ENCODE measurements at places on chromosomes 1 and 21. TPM values are rescaled to one million over a fixed set of nuclear protein-coding genes. Genes with fewer than 3 reads are reported as not detected.
A peak's percentile ranks its signal among the peaks of the same experiment; 100 is the strongest.

The HES3 gene
- not detected for total RNA-seq

The ETNK2 gene
- total RNA-seq, result 25.3 TPM

The PCNT gene
- 70.9 TPM for total RNA-seq

The TRIM46 gene
- total RNA-seq, result 1.6 TPM

The TMEM201 gene
- total RNA-seq, result 27.9 TPM

The FCRLB gene
- total RNA-seq, result 0.36 TPM

DNA sequence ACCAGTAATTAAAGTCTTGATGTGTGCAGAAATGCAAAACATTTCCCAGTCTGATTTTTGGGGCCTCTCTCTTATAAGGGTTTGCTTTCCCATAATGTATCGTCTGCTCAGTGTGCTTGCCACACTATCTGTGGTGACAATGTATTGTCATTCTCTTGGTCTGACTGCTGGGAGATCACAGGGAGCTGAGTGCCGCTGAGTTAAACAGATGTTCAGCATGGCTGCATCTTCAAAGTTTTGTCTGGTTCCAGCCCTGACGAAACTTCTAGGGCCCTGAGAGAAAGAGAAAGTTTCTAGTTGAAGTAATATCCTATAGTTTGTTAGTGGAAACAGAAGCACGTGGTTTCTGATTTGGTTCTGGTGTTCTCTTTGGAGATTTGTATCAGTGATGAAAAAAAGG is 42.6 kb downstream of the DNM3 start:
- H3K4me1 ChIP-seq, result no peaks in the 10 kb centered on the region
- no peak overlapping the region for H3K4me3 ChIP-seq
- H3K36me3 ChIP-seq, result no peaks in the 10 kb centered on the region

- peaks cover 7% of the 10 kb centered on the region for H3K4me1 ChIP-seq
- H3K27ac ChIP-seq, result peak overlapping the region; percentile 86
- peak overlapping the region; percentile 87 for H3K4me3 ChIP-seq
- H3K27me3 ChIP-seq, result no peaks in the 10 kb centered on the region
Measured at GRCh38 chr1:150267896-150268295, 920 bp downstream of the APH1A start.

GRCh38 chr1:119222271-119222670 is 81.8 kb upstream of the WARS2 start:
- no peaks in the 10 kb centered on the region for H3K4me1 ChIP-seq
- no peak overlapping the region for H3K27ac ChIP-seq
- H3K27me3 ChIP-seq, result no peaks in the 10 kb centered on the region
- no peaks in the 10 kb centered on the region for H3K36me3 ChIP-seq

- H3K36me3 ChIP-seq, result no peaks in the 10 kb centered on the region
- H3K4me1 ChIP-seq, result no peaks in the 10 kb centered on the region
- no peaks in the 10 kb centered on the region for H3K27me3 ChIP-seq
Measured at GRCh38 chr1:119112791-119113190, 27.7 kb downstream of the WARS2 start.

DNA sequence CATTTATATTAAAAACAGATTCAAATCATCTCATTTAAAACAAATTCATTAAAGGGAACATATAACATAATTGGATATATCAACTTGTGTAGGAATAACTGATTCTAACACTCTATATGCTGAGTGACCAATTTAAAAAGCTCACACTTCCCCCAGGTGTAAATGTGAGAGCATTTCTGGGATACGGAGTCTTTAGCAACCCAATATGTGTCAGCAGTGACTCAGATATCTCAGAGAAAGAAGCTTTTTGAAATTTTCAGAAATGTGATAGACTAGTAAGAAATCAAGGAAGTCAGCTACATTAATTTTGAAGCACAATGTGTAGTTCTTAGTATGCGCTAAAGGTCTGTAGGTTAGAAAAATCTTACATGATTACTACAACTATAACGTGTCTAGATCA is 87.9 kb upstream of the SERTAD4 start:
- H3K36me3 ChIP-seq, result no peaks in the 10 kb centered on the region
- no peak overlapping the region for H3K27ac ChIP-seq
- H3K4me1 ChIP-seq, result no peaks in the 10 kb centered on the region
- DNase-seq, result no peak
- no peaks in the 10 kb centered on the region for H3K27me3 ChIP-seq

DNA sequence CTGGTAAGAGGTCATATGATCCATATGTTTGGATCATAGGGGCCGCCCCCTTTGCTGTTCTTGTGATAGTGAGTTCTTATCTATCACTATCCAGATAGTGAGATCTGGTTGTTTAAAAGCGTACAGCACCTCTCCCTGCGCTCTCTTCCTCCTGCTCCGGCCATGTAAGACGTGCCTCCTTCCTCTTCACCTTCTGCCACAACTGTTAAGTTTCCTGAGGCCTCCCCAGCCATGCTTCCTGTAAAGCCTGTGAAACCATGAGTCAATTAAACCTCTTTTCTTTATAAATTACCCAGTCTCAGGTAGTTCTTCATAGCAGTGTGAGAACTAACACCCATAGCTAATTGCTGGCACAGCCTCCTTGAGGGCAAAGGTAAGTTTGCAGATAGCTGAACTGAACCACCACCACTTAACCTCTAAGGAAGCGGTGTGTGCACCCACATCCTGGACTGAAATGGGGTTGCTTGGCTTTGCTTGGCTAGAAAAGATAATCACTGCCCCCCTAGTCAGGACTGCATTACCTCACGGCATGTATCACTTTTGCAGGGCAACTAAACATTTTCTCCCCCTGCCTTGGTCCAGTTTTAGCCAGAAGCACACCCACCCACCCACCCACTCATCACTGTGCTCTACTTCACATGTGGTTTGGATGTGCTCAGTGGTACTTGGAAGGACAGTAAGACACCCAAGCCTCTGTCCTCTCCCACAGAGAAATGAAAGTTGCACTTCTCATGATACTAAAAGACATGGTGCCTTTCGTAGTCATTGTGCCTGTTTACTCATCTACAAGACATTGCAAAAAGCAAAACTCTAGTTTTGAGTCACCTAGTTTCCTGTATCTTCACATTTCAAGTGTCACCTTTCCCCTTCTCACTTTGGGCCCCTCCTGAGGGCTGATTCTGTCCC is 23.1 kb upstream of the PTAFR start:
- H3K4me3 ChIP-seq, result no peak overlapping the region
- no peak overlapping the region for H3K27ac ChIP-seq
- H3K4me1 ChIP-seq, result no peaks in the 10 kb centered on the region
- H3K27me3 ChIP-seq, result no peaks in the 10 kb centered on the region
- H3K36me3 ChIP-seq, result no peaks in the 10 kb centered on the region
- no peak for DNase-seq

- no peaks in the 10 kb centered on the region for H3K27me3 ChIP-seq
- H3K4me3 ChIP-seq, result no peak overlapping the region
- no peaks in the 10 kb centered on the region for H3K36me3 ChIP-seq
- no peaks in the 10 kb centered on the region for H3K4me1 ChIP-seq
- DNase-seq, result no peak
- no peak overlapping the region for H3K27ac ChIP-seq
Measured at GRCh38 chr1:45765999-45766792, 15.7 kb upstream of the IPP start.

DNA sequence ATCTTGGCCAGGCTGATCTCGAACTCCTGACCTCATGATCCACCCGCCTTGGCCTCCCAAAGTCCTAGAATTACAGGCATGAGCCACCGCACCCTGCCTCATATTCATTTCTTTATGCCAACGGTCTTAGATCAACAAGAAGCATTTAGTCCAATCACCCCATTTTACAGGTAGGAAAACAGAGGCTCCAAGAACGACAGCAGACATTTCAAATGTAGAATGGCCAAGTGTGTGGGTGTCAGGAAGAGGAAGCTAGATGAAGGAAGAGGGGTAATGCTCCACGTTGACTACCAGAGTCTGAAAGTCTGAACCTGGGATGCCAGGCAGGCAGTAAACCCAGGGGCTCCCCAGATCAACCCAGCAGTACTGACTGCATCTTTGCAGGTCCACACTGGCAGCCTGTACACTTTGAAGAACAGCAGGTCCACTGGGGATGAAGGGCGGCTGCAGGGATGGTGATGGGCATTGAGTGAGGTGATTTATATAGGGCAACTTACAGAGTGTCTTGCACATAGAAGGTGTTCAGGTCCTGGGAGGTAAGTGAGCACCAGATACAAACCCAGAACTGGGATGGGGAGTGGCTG is 120.2 kb downstream of the EPHB2 start:
- peaks cover 13% of the 10 kb centered on the region for H3K4me1 ChIP-seq
- H3K27ac ChIP-seq, result no peak overlapping the region
- H3K27me3 ChIP-seq, result no peaks in the 10 kb centered on the region
- H3K4me3 ChIP-seq, result no peak overlapping the region
- H3K36me3 ChIP-seq, result no peaks in the 10 kb centered on the region

DNA sequence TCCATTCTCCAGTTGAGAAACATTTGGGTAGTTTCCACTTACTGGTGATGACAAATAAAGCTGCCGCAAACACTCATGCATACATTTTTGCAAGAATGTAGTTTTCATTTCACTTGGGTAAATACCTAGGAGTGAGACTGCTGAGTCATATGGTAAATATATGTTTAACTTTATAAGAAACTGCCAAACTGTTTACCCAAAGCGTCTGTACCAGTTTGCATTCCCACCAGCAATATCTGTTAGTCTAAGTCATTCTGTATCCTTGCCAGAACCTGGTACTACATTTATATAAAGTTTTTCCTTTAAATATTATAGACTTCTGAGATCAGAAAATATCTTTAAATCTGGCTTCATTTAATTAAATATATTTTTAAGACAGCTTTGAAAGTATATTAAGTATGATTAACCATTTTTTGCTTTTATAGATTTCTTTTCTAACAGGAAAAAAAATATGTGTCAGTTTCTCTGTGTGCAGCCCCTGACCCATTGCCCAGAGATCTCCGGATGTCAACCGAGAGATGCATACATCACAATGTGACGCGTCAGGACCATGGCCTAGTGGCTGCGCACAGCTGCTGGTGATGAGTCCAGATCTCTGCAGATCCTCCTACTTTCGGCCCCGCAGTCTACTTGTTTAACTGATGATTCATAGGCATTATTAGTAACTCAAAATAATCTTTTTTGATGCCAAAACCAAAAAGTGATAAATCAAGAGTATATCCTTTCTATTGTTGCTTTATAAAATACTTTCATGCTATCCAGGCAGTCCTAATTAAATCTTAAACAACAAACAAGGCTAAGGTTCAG is 227.1 kb upstream of the MAP1LC3C start:
- H3K27ac ChIP-seq, result no peak overlapping the region
- no peak for DNase-seq
- no peaks in the 10 kb centered on the region for H3K4me1 ChIP-seq
- H3K36me3 ChIP-seq, result no peaks in the 10 kb centered on the region

GRCh38 chr1:248622570-248623001 is 12.3 kb downstream of the OR2T11 start:
- no peaks in the 10 kb centered on the region for H3K27me3 ChIP-seq
- no peak overlapping the region for H3K4me3 ChIP-seq
- no peaks in the 10 kb centered on the region for H3K4me1 ChIP-seq
- no peak overlapping the region for H3K27ac ChIP-seq
- no peaks in the 10 kb centered on the region for H3K36me3 ChIP-seq

GRCh38 chr1:203516184-203516583 is 22.2 kb downstream of the OPTC start:
- DNase-seq, result no peak
- H3K27me3 ChIP-seq, result no peaks in the 10 kb centered on the region
- H3K27ac ChIP-seq, result no peak overlapping the region
- no peaks in the 10 kb centered on the region for H3K36me3 ChIP-seq

Measured in prostate gland (tissue), 2 donors.